ENCODE measurements at places on chromosomes 3 and 15.

GRCh38 chr3:138899351-138899991 is 47.5 kb downstream of the FOXL2 start:
- no peak for DNase-seq

DNA sequence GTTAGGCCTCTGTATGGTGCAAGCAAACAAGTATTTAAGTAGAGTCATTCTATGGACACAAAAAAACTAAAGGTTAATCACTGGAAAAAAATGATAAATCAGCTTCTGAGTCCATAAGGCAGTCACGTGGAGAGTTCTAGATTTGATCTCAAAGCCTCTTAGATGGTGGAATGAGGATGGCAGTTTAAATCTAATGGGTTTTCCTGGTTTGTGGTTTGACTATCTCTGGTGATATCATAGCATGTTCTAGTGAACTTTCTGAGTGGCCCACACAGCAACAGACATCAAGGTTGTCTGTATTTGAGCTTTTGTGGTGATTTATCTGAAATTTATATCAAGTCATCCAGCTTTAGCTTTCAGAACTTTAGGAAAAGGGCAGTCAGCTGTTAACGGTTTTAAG is 52.4 kb downstream of the ILDR1 start:
- DNase-seq, result no peak

- DNase-seq, result no peak
Measured at GRCh38 chr3:13014755-13015285, 58.4 kb downstream of the IQSEC1 start.

GRCh38 chr15:34999906-35000305 is 11.8 kb upstream of the ZNF770 start:
- no peak for DNase-seq

- no peak for DNase-seq
Measured at GRCh38 chr3:106421909-106422308, 553.1 kb upstream of the CBLB start.

DNA sequence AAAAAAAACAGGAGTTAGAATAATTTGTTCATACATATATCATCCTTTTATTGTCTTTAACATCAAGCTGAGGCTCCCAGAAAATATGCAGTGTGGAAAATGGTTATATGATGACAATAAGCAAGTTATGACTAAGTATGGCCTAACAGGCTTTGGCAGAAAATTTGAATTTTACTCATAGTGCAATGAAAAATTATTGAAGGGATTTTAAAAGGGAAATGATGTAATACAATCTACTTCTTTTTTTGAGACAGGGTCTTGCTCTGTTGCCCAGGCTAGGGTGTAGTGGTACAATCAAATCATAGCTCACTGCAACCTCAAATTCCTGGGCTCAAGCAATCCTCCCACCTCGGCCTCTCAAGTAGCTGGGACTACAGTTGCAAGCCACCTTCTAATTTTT is 78.7 kb downstream of the FAIM start:
- no peak for DNase-seq

GRCh38 chr3:16707260-16707659 is 102.0 kb upstream of the DAZL start:
- DNase-seq, result no peak

DNA sequence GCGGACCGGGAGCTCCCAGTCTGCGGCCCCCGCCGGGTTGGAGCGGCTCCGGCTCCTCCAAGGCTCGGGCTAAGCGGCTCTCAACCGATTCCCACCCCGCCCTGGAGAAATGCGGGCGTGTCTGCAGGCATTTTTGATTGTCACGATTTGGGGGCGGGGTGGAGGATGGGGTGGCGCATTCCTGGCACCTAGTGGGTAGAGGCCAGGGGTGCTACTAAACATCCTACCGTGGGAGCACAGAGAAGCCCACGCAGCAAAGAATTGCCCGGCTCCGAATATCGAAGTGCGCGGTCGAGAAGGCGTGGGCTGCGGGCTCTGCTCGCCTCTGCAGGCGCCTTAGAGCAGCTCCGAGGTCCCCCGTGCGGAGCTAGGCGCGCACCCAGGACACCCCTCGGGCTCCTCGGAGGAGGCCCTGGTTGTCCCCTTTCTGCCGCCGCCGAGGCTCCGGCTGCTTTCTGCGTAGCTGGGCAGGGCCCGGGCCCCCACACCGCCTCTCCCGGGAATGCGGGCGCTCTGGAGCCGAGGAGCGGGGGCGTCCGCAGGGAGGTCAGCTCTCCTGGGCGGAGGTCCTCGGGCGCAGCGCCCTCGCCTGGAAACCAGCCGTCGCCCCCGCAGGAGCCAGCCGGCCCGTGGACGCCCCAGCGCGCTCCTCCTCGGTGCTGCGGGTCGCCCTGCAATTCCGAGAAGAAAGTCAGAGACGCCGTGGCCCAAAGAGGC is 16.5 kb upstream of the LAMP3 start:
- DNase-seq, result peak; percentile 13

GRCh38 chr3:47384425-47384824 is 3.6 kb downstream of the PTPN23 start:
- no peak for DNase-seq

GRCh38 chr3:151345859-151346258 is 16.5 kb upstream of the P2RY13 start:
- no peak for DNase-seq

DNA sequence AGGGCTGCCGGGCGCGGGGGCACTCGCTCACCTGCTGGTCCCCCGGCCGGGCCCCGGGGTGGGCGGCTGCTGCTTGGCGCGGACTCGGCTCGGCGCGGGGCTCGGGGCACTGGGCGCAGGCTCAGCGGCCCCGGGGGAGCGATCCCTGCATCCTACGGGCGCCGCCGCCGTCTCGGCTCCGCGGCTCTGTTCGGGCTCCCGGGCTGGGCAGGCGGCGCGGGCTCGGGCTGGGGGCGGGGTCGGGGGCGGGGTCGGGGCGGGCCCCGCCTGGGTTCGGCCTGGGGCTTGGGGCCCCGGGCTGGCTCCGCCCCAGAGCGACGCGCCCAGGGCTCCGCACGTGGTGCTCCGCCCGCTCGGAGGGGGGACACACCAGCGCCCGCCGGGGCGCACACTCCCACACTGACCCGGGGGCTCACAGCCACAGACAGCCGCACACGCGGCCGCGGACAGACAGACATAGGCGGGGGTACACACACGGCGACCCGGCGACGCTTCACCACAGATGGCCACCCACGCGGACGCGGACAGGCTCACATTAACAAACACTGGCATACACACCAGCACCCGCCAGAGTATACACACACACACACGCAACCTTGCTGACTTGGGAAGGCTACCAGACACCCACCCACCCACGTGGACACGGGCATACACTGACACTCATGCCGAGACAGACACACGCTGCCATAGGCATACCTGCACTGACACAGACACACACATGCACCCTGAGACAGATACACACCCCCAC is at the start of gene SCN5A:
TSS of gene SCN5A (minus strand) at position 188 of the 748 bp plus-strand sequence. CDS start 16,380 bp downstream, outside the sequence.
- peak; percentile 31 for DNase-seq

- peak; percentile 70 for DNase-seq
Measured at GRCh38 chr15:84981711-84982300, at the start of gene PDE8A. PDE8A (plus strand) TSS chr15:84981856; CDS start chr15:84982163, 307 bp downstream.

- no peak for DNase-seq
Measured at GRCh38 chr15:85690561-85691231, 104.0 kb downstream of the KLHL25 start.

DNA sequence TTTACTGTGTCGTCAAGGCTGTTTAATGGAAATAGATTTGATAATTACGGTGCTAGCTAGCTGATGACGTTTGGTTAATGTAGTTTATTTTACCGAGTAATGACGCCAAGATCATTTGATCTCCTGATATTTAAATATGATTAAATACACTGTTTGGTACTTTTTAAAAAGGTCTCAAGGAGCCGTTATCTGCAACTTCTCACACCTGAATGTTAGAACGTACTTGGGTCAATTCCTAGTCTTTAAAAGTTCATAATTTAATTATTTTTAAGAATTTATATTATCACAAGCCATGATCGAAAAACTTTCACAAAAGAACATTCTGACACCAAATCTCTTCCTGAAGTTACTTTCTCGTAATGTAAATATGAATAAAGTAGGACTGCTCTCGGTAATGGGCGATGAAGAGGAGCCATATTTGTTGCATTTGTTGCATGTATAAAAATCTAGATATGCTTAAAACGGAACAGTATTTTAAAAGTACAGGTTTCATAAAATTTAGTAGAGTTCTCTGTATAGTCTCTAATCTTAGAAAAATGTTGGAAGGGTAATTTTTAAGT is 16.2 kb upstream of the CHD2 start:
- DNase-seq, result no peak

DNA sequence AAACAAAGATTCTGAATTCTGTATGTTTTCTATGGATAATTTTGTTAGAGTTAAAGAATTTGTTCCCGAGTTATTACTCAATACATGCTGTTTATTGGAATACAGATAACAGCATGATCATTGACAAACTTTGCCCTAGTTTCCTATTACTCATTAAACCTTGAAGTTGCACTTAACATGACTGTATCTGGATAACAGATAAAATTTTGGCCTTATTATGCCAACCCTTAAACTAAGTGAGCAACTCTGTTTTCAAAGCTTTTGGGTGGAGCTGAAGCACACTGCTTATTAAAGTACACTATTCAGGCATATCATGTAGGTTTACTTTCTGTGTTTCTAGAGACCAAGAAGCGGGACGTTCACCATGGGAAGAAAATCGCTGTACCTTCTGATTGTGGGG is at the start of gene AADAC:
TSS of gene AADAC (plus strand) at position 318 of the 400 bp plus-strand sequence. CDS start at position 365, 47 bp downstream.
- no peak for DNase-seq

GRCh38 chr3:177529071-177529550 is 331.8 kb upstream of the TBL1XR1 start:
- no peak for DNase-seq

DNA sequence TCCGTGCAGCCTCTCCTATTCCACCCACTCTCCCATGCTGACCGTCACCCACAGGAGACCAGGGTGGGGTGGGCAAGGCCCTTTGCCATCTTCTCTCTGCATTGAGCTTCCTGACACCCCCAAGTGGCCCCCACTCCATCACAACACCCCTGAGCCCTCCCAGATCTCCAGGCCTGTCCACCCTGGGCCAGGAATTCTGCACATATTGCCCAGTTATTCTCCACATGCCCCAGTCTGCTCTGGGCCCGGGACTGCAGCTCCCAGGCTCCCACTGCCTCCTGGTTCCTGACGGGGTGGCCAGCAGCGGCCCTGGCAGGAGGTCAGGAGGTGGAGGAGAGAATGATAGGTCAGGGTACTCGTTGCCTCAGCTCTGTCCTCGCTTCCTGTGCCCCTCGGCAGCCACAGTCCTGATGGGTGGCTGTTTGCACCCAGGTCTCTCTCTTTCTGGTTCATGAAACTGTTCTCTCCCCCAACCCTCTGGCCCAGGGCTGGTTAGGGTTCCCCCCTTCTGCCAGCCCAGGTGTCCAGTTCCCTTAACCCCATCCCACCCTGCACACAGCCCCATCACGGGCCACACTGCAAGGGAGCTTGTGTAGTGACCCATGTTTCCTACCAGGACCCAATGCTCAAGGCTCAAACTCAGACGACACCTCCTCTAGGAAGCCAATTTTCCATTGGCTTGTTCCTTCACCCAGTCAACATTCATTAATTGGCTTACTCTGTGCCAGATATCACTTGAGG is 47.3 kb downstream of the IQSEC1 start:
- DNase-seq, result no peak

GRCh38 chr15:99169769-99170311 is 65.0 kb downstream of the SYNM start:
- DNase-seq, result no peak

GRCh38 chr3:8278448-8278847 is 223.2 kb upstream of the LMCD1 start:
- no peak for DNase-seq

DNA sequence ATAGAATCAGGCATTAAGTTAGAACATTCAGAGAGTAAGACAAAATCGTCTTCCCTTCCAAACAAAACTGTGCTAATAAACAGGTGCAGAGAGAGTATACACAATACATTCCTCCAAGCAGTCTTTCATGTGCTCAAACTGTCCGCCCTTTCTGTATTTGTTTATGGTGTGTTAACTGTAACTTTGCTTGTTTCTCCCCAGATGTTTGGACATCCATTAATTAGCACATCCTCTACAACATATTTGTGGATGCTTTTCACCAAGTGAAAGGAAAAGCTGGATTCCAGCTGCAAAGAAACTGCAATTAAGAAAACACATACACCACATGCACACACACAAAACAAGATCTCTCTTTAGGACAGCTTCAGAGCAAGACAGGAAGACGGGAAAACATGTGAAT is 912.6 kb downstream of the NTRK3 start:
- DNase-seq, result no peak

GRCh38 chr3:78368636-78369345 is 1328.9 kb downstream of the ROBO2 start:
- DNase-seq, result no peak

DNA sequence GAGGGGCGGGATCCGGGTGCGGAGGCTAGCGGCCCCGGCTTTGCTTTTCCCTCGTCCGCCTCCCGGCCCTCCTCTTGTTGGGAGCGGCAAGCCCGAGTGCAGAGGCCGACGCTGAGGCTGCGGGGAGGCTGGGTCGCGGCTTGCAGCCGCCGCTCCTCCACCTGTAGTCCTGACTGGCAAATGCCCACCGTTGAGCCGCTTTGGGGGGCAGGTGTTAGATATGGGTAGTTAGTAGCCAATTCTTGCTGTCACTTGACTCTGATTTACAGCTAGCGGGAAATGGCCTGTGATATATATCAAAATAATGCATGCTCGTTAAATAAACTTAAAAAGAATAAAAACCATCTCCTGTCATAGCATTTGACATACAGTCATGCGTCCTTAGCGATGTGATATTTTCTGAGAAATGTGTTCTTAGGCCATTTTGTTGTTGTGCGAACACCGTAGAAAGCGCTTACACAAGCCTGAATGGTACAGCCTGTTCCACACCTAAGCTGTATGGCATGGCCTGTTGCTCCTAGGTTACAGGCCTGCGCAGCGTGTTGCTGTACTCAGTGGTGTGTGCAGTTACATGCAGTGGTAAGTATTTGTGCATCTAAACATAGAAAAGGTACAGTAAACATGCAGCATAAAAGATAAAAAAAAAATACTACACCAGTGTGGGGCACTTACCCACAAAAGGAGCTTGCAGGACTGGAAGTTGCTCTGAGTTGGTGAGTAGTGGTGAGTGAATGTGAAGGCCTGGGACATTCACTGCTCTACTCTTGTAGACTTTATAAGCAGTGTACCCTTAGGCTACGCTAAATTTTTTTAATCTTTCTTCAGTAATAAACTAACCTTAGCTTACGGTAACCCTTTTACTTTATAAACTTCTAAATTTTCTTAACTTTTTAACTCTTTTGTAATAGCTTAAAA is 873 bp downstream of the CAPN7 start:
- peak; percentile 9 for DNase-seq

DNA sequence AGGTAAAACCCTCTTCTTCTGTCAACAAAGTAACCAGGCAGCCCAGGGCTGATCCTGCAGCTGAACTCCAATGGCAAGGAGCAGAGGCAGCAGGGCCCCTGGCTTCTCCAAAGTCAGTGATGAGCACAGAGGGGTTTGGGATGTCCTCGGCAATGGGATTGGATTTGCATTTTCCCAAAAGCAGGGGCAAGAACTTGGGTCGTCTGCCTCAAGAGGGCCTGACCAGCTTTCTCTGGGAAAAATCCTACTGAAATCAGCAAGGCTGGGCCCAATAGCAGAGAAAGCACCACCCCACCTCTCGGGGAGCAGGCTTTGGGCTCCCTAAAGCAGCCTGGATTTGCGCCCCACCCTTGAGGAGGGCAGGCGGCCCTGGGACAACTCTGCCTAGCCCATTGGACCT is 210.0 kb upstream of the IGF1R start:
- no peak for DNase-seq
